ENCODE measurements at places on chromosomes 1 and 21.
A peak's percentile ranks its signal among the peaks of the same experiment; 100 is the strongest.

- DNase-seq, result peak; percentile 29
Measured at GRCh38 chr21:36509973-36510664, 30.2 kb upstream of the CLDN14 start.

DNA sequence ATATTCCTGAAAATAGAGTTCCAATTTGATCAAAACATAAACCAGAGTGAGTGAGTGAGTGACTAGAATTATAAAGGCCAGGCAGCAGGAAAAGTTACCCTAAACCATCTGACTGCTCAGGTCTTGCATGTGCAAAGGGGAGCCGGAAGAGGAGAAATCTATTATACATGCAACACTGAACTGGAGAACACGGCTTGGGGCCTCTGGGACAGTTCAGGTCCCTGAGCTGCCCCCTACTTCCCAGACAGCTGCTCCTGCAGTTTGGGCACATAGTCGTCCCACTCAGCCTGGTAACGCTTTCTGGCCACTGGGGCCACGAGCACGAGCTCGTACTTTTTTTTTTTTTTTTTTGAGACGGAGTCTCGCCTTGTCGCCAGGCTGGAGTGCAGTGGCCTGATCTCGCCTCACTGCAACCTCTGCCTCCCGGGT is 40.1 kb downstream of the PTPRC start:
- DNase-seq, result peak; percentile 98

DNA sequence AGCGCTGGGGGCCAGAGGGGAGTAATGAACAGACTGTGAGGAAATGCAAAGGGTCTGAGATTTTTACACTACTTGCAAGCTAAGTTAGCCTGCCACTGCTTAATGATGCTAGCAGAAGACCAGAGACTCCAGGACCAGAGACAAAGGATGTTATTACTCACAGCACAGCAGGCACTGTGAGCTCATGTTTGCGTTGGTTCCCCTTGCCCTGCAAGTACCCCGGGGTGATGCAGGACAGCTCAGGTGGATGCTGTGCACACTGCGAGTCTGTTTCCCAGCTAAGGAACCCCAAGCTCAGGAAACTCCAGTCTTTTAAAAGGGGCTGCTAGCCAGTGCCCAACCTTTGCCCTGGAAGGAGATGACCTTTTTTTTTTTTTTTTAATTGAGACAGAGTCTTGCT is 1.2 kb downstream of the FHAD1 start:
- DNase-seq, result no peak

DNA sequence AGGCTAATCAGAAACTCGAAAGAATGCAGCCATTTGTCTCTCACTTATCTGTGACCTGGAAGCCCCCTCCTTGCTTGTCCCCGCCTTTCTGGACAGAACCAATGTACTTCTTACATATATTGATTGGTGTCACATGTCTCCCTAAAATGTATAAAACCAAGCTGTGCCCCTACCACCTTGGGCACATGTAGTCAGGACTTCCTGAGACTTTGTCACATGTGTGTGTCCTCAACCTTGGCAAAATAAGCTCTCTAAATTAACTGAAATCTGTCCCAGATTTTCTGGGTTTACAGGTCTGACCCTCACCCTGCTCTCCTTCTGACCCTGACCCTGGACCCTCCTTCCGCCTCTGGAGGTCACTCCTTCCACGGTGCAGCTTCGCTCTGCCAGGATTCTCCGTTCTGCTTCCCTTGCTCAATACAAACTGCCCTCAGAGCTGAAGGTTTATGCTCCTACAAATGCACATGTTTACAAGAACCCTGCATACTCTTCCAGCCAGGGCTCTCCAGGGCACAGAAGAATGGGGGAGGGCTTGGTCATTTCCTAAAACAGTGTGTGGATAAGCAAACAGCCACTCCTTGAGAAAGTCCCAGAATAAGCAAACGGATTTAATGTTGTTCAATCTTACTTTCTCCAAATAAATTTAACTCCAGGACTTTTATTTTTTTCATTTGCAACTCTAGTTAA is 160.5 kb downstream of the ACTL8 start:
- no peak for DNase-seq

DNA sequence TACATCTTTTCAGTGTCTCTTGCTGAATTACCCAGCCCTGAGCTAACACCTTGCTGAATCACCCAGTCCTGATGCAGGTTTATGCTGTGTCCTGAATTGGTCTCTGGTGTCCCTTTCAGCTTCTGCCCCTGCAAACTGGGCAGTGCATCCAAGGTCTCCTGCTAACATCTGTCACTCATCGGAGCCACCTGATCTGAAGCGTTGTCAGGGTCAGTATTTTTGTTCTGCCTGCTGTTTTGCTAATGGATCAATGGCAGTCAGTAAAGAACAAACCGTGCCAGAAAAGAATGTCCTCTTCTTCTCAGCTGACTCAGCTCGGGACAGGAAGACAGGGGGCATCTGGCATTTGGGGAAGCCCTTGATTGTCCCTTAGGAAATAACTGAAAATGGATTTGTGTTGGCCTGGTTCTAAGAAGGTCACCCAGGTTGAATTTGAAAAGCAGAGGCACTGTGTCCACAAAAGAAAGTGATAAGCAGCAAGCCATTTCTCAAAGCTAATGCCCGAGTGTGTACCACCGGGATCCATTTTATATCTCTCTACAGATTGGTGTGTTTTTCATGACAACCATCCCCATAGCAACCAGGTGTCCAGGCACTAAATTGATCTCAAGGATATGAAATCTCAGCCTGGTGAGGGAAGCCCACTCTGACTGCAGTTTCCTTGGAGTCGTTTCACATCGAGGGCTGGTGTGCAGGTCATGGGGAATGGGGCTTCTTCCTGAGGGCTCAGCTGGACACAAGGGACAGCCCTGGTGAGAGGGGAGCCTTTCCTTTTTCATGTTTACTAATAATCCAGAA is 109.7 kb upstream of the IRF2BP2 start:
- DNase-seq, result no peak

- DNase-seq, result no peak
Measured at GRCh38 chr1:76471536-76471935, 395.7 kb upstream of the ST6GALNAC5 start.

DNA sequence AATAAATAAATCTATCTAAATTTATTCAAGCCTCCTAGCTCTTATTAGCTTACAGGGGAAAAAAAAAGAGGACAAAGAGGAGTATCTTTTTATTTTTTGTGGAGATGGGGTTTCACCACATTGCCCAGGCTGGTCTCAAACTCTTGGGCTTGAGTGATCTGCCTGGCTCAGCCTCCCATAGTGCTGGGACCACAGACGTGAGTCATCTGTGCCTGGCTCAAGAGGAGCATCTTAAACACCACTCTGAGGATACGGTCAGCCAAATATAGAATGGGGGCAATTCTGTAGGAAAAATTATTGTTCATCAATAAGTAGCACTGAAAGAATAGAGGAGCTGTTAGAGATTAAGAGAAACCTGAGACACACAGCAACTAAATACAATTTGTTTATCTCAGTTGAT is 24.1 kb downstream of the SLC45A3 start:
- no peak for DNase-seq

- DNase-seq, result no peak
Measured at GRCh38 chr1:17232759-17233661, 15.9 kb upstream of the PADI3 start.

DNA sequence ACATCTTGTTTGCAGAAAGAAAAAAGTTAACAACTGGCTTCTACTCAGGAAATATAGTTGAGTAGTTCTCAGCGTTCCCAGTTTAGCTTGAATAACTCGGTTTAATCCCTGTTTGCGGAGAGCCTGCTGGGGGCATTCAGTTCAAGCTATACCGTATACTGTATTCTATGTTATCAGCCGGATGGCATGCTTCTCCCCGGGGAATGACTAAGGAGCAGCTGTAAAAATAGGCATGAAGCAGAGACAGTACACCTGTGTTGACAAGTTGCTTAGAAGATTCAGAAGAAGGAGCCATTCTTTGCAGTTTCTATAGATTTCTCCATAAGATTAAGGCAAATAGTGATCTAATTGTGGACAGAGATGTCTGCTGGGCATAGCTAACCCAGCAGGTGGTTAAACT is 267.8 kb upstream of the NCAM2 start:
- no peak for DNase-seq

- no peak for DNase-seq
Measured at GRCh38 chr1:170030212-170030611, 44.3 kb downstream of the KIFAP3 start.

GRCh38 chr1:44144962-44145756 is 3.7 kb upstream of the KLF18 start:
- no peak for DNase-seq

- DNase-seq, result no peak
Measured at GRCh38 chr1:35475856-35476674, 81.1 kb downstream of the KIAA0319L start.

- no peak for DNase-seq
Measured at GRCh38 chr1:187733232-187733631, 904.5 kb downstream of the PLA2G4A start.

DNA sequence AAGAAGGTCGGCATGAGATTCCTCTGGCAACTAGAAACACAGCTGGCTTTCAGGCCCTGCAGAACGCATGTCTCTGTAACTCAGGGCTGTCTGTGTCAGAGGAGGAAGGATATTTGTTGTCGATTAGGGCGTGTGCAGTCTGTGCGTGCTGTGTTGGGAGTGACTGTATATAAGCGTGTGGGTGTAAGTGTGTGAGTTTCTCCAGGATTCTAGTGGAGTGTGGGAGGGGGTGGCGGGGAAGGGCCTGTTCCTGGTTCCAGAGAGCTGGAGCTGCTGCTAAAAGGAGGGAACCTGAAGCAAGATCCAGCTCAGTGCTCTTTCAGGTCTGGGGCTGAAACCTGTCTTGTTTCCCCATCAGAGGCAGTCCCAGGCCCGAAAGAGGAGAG is 74.3 kb downstream of the SLC16A1 start:
- DNase-seq, result no peak

DNA sequence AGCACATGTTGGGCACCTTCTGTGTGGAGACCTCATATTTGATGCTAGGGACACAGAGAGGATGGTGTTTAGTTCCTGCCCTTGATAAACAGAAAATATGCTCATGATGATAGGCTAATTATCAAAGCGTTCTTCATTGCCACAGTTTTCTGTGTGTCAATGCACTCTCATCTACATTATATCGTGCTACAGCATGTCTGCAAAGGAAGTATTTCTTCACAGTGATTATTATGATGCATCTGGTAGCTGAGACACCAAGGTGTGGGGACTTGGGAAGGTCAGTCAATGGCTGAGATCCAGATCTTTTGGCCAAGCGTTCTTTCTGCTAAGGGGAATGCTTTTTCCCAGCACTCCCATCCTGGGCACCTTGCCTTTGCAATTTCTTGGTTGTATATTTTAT is 321.2 kb downstream of the PBX1 start:
- peak; percentile 24 for DNase-seq

GRCh38 chr1:109490029-109490933 is 3.6 kb upstream of the CYB561D1 start:
- peak; percentile 89 for DNase-seq

DNA sequence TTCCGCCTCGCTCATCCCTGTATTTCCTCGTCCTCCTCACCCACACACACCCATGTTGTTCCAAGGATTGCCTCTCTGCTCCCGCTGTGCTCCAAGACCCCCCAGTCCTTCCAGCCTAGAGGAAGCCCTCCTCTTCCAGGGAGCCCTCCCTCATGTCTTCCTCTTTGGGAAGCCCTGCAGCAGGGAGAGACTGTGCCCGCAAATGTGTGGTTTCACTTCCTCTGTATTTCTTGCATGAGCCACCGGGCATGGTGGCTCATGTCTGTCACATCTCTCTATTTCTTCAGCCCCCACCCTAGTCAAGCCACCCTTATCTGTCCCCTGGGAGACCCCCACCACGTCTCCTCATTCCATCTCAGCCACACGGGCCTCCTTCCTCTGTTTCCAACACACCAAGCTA is 57.5 kb upstream of the PAX7 start:
- DNase-seq, result peak; percentile 72

- DNase-seq, result no peak
Measured at GRCh38 chr1:204988196-204988595, 54.8 kb upstream of the CNTN2 start.

DNA sequence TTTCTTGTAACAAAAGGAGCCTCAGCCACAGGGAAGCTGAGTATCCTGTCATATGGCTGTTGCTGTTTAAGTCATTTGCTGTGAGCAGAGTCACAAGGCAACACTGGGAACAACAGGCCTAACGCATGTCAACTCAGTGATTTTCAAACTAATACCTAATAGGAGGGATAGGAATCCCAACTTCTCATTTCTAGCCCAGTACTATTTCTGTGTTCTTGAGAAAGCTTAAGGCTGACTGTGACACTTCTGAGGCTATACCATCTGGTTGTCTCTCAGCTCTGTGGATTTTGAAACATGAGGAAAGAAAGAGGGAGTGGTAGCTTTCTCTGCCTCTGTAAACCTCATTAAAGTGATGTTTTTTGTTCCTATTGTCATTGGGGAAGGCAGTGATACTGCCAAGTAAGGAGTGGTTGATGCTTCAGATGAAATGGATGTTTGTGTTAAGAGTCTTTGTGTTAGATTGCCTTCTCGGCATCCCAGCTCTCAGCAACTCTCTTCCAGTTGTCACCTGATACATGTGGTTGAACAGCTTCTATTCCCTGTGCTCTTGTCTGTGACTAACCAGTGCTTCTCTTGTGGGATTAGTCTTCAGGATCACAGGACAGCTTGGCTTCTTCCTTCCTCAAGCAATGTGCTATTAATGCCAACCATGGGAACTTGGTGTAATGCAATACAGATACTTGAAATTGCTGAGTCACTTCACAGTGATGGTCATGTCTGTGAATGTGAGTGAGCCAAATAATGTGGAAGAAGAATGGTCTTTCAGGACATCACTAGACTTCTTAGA is 166.8 kb upstream of the IVNS1ABP start:
- DNase-seq, result no peak

- peak; percentile 27 for DNase-seq
Measured at GRCh38 chr1:38827318-38827717, 32.3 kb downstream of the RRAGC start.

DNA sequence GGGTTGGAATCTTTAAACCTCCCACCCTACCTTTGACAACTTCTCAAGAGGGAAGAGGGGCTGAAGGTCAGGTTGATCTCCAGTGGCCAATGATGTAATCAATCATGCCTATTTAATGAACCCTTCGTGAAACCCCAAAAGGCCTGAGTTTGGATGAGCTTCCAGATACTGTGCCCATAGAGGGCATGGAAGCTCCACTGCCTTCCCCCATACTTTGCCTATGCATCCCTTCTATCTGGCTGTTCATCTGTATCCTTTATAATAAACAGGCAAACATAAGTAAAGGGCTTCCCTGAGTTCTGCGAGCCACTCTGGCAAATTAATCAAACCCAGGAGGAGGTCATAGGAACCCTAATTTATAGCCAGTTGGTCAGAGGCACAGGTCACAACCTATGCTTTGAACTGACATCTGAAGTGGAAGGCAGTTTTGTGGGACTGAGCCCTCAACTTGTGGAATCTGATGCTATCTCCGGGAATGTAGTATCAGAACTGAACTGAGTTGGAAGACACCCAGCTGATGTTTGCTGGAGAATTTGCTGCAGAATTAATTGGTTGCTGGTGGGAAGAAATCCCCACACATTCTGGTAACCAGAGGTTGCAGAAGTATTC is 24.8 kb downstream of the S100A10 start:
- no peak for DNase-seq

- no peak for DNase-seq
Measured at GRCh38 chr1:45337630-45338325, 2.2 kb upstream of the TOE1 start.

- no peak for DNase-seq
Measured at GRCh38 chr1:34763142-34763781, 3.7 kb downstream of the GJB4 start.

- DNase-seq, result no peak
Measured at GRCh38 chr1:233586301-233586700, 27.6 kb upstream of the KCNK1 start.

GRCh38 chr1:97680894-97681293 is 239.9 kb downstream of the DPYD start:
- no peak for DNase-seq

GRCh38 chr1:215001419-215002021 is 81.0 kb upstream of the KCNK2 start:
- no peak for DNase-seq

Data from Karpas-422 (cell line).